ENCODE measurements at places on chromosomes 4 and X.

- DNase-seq, result no peak
These were observed 53.3 kb upstream of the LAS1L start for GRCh38 chrX:65587616-65588526.

GRCh38 chr4:87239194-87239593 lies 18.8 kb upstream of the KLHL8 start:
- DNase-seq, result no peak

DNA sequence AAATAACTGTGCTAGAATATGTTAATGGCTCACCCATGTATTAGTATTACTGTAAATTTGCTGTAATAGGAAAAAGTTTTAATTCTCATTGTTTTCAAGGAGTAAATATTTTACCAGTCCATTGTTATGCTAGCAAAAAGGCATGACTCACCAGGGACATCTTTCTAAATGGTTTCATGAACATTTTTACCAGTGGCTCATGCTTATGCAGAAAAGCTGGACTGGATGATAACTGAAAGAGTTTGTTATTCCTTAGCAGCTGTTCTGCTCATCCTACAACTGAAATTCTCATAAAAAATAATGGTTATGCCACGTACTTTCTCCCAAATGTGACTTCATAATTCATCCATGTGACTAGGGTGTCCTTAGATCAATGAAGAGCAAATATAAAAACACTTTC lies 111.9 kb upstream of the PCDH18 start:
- DNase-seq, result no peak

- DNase-seq, result no peak
These were observed 241.1 kb upstream of the TLL1 start for GRCh38 chr4:165631912-165632311.

- no peak for DNase-seq
These were observed 16.5 kb downstream of the SH3KBP1 start for GRCh38 chrX:19870710-19871490.

DNA sequence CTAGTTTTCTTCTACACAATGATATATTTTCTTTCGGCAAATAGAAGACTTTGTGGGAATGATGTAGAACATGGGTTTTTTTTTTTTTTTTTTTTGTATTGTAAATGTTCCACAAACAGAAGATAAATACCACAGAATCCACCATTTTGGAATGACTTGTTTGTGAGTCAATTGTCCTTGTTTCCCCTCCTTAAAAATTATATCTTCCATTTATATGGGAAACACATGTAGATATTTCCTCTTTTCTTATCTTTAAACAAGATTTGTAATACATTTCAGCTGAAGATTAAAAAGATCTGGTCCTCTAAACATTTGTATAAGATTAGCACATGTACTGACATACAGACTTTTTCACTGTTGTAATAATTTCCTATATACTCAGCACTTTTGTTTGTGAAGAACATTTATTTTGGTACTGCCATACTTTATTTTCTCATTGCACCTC lies 304.6 kb downstream of the SPRY1 start:
- no peak for DNase-seq

DNA sequence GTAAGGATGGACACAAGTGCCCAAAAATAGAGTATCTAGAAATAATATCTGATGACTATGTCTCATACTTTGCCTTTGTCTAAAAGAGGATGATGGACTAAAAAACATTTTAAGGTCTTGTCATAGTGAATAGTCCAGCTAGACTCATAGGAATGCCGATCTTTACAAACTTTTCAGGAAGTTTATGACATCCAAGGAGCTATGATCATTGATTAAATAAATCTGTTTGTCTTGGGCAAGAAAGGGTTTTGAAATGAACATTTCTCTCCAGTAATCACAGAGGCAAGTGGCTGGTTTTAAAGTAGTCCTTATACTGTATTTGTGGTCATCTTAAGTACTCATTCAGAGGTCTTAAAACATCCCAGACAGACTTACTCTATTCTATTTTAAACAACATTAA lies 109.8 kb downstream of the MAPK10 start:
- DNase-seq, result no peak

- DNase-seq, result no peak
These were observed 154.9 kb upstream of the BMP3 start for GRCh38 chr4:80875642-80876041.

DNA sequence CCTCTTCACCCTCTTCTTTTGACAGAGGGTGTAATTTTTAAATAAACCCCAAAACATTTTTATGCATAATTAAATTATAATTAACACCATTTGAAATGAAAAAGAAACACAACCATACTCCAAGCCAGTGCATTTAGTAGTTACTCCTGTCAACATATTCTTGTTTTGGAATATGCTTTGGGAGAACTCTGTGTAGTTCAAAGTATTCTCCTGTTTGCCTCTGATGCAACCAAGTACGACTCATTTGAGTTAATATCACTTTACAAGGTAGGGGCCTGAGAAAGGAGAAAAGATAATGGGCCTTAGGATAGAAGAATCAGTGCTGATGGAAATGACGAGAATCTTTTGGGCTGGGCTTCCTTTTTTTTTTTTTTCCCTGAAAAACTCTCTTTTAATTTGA lies 2.7 kb downstream of the PTPN13 start:
- DNase-seq, result no peak

DNA sequence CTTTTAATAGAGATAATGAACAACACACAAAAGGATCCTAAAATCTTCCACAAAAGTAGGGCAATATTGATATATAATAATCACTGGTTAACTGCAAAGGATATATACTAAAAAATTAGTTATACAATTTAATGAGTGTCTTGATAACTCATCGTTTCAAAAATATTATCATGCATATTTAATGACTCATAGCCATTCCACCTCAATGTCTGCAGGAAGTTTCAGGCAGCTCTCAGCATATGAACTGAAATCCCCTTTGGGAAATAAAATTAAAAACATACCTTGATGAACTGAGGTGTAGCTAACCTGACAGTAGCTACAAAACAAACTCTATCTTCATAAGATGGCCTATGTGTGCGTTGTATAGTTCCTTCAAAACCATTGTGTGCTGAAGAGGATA lies 62.9 kb downstream of the TMEM165 start:
- DNase-seq, result no peak

DNA sequence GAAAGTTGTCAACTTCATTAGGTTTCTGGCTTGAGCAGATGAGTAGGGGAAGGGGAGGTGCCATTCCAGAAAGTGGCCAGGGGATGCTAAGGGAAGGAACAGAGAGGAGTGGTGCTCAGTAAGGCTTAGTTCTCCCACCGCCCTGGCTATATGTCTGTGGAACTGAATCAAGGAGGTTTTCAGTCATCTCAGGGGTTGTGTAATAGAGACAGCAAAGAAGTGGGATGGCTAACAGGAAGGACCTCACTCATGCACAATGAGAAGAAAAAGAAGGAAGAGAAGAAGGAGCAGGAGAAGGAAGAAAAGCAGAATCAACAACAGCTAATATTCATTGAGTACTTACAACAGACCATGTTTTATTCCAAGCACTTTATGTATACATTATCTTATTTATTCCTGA lies 368.7 kb downstream of the MID1IP1 start:
- no peak for DNase-seq

GRCh38 chr4:150986085-150986484 lies 29.0 kb downstream of the LRBA start:
- no peak for DNase-seq

Measured in forelimb muscle (tissue), 1 donor.